ENCODE measurements at places on chromosomes 5 and 9.

GRCh38 chr9:91424403-91425176 is 958 bp upstream of the NFIL3 start:
- no peak for DNase-seq

DNA sequence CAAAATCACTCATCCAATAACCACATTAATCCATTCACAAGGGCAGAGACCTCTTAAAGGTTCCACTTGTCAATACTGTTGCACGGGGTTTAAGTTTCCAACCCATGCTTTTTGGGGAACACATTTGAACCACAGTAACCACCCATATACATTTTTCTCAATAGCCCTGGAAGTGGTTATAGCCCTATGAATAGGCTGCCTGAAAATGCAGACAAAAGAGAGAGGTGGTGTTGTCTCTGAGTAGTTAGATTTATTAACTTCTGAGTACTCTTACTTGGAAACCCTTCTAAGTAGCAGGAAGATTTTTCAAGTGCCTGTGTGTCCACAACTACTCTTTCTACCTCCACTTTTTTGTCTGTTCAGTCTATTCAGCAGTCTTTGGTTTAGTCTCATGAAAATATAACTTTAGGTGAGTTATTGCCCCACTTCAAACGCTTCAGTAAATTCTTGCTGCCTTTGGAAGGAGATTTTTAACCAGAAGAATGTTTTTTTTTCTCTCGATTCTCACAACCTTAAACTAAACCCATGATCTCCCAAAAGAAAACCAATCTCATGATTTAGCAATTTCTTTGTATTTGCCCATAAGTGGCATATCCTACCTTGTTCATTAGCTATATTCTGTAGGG is 42.6 kb downstream of the ARHGEF28 start:
- DNase-seq, result no peak

DNA sequence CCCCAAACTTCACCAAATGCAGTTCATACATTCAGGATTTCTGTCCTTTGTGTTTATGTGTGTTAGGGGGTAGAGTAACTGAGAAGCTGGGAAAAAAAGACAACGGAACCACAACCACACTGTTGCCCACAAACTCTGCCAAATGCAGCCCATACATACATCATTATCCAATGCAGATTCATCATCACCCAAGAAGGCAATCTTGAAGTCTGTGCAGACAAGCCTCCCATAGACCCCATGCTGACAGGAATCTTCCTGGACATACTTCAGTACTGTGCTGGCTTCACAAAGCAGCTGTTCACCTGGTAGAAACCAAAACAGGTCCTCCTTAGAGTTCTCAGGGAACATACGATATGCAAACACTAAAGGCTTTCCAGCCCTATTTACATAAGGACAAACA is 38.9 kb downstream of the MTMR12 start:
- no peak for DNase-seq

DNA sequence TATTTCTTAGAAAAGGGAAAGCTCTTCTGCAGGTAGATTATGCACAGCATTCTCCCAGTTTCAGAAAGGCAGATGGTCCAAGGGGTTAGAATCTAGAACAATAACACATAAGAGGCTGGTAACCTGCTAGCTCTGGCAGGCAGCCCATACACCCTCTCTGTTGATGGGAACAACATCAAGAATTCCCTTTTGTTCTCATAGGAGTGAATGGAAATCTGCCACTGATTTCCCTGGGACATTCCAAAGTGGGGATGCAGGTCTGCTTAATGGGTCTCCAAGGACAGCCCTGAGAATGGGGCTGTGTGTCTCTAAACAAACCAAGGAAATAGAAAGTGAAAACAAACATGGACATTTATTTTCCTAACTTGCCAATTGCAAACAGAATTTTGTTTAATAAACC is 456.8 kb downstream of the EBF1 start:
- no peak for DNase-seq

DNA sequence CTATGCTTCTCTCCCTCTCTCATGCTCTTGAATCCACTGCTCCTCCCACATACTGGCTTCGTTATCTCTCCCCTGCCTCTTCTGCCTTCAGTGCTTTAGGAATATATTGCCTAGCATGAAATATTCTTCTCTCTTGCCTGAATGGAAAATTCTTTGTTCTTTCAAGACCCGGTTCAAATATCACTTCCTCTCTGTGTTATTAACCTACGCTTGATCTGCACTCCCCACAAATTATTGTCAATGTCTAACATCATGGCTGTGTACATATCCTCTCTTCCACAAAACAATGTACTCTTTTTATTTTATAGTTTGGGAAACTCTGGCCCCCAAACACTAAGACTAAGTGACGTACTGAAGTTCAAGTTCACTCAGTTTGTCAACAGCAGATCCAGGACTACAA is 211.0 kb downstream of the SEC61B start:
- no peak for DNase-seq

GRCh38 chr5:110297152-110297670 is 429.3 kb downstream of the TMEM232 start:
- DNase-seq, result no peak

- no peak for DNase-seq
Measured at GRCh38 chr5:59062986-59063683, 480.3 kb downstream of the RAB3C start.

DNA sequence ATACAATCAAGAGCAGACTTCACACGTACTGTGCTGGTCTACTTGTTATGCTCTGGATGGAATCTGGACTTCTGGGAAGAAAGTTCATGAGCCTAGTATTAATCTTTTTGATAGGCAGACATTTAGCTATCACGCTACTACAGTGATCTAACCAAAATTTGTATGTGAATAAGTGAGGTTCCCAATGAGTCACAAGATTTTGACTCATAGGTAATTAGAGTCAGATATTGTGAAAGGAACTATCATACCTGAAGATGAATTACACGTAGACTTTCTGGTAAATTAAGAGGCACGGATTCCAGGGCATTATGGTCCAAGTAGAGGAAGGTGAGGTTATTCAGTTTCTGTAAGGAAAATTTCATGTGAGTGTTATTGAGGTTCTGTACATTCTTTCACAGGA is 18.4 kb downstream of the OGN start:
- no peak for DNase-seq

- no peak for DNase-seq
Measured at GRCh38 chr9:35490155-35490909, 421 bp downstream of the RUSC2 start.

DNA sequence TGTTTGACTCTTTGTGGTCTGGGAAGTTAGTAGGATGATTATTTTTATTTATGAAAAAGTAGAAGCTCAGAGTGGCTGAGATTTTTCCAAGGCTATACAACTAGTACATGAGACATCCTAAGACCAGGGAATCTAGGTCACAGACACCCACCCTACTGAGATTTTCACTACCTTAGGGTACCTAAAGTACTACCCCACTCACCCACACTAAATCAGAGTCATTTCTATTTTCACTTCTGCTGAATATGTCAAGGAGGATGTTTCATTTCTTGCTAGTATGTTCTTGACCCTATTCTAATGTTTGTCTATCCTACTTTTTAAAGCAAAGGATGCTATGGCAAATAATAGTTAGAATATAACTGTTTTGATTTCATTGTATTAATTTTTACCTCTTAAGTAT is 206.0 kb downstream of the ATP10B start:
- DNase-seq, result no peak

DNA sequence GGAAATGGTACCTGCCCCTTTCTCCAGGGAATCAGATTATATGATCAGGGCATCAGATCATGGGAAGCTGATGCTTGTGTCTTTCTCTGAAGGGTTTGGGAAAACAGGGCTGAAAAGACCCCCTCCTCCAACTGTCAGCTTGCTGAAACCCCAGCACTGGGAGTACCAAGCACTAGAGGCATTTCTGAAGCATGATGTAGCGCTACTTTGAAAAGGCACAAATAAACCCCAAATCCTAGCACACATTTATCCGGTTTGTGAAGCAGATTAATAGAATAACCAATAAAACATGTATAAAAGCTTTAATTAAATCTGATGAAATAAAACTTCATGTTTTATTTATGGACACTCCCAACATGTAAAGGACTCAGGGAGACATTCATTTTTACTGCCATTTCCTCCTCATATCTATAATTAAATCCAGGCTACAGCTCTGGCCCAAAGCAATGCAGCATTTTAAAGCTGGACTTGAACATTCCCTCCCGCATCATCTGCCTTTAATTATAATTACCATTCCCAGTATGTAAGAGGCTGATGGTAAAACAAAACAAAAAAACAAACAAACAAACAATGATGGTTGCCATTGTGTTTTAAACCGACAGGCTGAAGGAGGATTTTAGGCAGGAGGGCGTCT is 298.2 kb upstream of the RFX3 start:
- DNase-seq, result no peak

DNA sequence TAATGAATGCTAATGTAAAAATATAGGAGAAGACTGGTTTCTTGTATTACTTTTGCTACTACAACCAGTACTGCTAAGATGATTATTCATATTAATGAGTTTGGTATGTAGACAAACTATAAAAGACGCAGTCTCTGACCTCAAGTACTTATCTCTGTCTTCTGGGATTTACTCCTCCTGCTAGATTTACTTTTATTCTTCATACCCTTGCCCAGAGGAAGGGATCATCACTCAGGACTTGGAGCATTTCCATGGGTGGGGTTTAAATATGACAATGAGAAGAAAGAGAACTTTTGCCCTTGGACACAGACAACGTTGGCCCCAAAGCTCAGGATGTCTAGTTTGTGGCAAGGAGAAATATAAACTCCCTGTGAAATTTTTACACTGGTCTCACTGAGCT is 126.1 kb downstream of the BNC2 start:
- no peak for DNase-seq

DNA sequence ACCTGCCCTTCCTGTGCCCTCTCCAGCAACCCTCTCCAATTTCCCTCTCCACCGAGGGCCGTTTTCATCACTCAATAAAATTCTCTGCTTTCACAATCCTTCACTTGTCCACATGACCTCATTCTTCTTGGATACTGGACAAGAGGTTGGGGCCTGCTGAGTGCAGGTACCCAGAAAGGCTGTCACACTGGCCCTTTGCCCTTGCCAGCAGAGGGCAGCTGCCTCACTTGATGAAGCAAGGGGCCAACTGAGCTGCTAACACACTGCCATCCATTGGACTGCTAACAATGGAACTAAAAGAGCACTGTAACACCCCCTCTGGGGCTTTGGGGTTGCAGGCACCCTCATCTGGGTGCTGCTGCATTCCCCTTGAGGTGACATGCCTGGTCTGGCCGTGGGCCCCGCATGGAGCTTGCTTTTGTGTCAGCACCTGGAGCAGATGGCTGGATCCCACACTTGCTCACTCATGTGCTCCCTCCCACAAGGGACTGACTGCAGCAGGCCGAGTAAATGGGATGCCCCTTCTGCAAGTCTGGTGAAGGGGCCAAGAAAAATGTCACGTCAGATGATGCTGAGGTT is 308.1 kb upstream of the ADCY2 start:
- no peak for DNase-seq

DNA sequence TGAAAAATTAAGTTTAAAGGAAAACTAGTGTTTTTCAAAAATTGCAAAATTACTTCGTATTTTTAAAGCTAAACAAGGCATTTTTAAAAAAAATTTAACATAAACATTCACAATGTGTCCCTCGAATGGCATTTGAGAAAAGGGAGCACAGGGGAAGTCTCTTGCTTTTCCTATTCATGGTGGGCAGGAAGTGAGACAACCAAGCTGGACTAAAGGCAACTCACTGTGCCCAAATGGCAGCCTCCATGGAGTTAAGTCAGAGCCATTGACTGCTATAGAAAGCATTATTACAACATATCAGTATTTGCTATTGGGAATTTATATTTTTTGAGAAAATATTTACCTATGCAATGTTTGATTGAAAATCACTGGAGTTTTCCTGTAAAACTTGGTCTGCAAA is 8.3 kb downstream of the HNRNPH1 start:
- DNase-seq, result no peak

- no peak for DNase-seq
Measured at GRCh38 chr9:22030101-22030598, 21.0 kb upstream of the CDKN2B start.

DNA sequence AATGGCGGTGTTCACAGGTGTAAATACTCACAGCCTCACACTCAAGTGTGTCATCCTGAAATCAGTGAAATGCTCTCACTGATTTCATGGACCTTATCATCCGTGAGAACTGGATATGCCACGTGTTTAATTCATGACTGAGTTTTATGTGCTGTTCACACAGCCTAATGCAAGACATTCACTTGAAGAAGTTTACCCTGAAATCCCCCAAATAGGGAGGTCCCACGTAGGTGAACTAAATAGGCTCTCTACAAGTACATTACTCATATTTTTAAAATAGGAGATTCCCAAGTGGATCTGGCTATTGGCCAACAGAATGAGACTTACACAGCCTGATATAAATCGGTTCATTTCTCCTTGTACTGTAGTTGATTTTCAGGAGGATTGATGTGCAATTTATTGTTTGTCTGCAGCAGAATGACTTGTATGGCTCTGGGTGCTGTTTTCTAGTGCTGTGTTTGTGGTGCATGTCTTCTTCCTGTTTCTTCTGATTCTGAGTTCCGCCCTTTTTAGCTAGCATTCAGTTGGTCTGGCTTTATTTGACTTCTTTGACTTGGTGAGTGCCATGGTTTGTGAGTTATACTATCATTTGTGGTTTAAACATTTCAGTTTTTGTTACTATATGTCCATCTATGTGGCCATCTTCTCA is 25.1 kb downstream of the TRIO start:
- DNase-seq, result no peak

DNA sequence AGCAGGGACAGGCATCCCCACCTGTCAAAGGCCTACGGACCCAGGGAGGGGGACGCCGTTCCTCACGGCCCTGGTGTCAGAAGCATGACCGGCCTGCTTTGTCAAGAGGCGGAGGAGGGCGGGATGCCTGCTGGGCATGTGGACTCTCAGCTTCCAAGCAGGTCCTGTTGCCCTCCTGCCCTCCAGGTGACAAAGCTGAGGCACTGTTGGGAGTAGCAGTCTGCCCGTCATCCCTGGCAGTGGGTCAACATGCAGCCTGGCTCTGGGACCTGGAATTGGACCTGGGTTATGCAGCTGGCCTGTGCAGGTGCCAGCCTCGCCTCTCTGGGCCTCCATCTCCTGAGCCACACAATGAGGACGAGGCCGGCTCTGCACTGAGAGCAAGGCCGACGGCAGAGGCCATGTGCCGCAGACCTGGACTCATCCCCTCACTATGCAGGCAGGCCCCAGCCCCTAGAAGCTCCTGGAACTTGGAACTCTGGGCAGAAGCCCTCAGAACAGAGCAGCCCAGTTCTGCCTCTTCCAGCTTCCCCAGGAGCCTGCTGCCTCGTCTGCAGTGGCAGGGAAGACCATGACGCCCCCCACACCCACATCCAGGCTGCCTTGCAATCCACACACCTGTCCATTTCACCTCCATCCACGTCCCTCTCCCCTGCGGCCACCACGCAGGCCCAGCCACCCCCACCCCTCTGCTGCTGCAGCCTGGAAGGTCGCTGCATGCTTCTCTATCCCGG is 20.8 kb upstream of the FCN1 start:
- no peak for DNase-seq

GRCh38 chr5:41057231-41057630 is 13.9 kb downstream of the MROH2B start:
- DNase-seq, result no peak

DNA sequence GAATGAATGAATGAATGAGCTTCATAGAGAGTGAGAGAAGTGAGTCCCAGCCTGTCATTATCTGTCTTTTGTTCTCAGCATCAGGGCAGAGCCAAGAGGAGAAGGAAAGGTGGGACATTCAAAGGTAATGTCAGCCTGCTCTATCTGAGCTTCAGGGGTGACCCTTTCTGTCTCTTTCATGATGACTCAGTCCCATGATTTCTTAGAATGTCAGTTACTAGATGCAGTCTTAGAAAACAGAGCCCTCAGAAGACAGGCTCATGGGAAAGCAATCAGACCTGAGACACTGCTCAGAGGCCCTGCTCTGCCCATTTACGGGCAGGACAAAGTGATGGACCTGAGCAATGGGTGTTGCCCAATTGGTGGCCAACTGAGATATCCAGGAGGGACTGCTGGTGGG is 1.1 kb downstream of the SPATA31D1 start:
- DNase-seq, result no peak

All from stimulated activated CD4-positive, alpha-beta T cell treated with anti-CD3 and anti-CD28 coated beads, Interleukin-1b, Interleukin-23, amount 100 ng/mL, for 24 hours (primary cell).